ENCODE measurements at places on chromosomes 6 and 20.

DNA sequence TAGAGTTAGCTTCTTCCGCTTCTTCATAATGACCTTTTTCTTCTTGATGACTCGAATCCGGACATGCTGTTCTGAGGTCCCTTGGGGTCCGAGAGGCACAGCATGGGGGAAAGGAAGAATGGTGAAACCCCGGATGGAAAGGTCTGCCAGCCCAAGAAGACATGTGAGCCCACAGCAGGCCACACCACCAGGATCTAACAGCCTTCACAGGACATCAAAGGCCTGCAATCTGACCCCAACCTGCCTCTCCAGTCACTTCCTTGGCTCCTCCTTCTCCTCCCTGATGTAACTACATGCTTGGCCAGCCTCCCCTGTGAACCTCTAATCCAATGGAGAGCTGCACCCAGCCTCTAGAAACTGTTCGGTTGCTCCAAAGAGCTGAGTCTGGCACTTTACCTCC, 1.6 kb downstream of the CPXM1 start:
- DNase-seq, result no peak

DNA sequence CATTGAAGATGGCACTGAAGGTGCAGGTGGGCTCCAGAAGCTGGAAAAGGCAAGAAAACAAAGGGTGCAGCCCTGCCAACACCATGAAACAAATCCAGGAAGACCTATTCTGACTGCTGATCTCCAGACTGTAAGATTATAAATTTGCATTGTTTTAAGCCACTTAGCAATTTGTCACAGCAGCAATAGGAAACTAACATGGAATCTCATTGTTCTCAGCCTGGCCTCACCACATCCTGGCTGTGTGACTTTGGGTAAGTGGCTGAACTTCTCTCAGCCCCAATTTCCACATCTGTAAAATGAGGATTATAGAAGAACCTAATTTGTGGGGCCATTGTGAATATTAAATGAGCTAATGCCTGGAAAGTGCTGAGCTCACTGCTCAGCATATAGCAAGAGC, 160.4 kb upstream of the MAFB start:
- DNase-seq, result no peak

GRCh38 chr6:127192911-127193541, 73.6 kb upstream of the RNF146 start:
- DNase-seq, result no peak

DNA sequence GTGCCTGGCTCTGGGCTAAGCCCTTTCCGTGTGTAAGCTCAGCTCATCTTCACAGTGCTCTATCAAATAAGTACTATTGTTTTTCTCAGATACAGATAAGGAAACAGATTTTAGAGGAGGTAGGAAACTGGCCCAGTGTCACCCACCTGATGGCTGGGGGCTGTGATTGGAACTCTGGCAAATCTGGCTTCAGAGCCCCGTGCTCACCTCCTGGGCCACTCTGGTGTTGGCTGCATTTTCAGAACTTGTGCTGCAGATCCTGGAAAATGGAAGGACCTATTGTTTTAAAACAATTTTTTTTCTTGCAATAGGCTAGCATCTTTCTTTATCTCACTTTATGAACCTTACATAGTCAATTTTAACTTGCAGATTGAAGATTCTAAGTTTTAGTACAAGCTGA, 5.7 kb downstream of the STX16 start:
- DNase-seq, result no peak

DNA sequence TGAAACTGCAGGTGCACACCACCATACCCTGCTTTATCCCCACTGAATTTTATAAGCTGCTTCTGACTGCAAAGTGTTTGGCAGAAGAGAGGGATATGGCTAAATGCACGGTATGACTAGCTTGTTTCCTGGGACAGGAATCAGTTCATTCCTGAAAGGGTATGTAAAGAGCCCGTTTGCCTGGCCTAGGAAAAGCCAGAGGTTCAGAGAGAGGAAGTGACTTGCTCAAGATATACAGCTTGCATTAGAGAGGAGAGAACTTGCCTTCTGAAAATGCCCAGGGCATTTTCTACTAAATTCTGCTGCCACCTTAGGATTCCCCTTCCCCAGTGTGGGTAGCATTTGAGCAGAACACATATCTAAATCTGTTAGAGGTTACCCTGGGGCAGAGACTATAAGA, 683 bp upstream of the GCNT2 start:
- DNase-seq, result no peak

- no peak for DNase-seq
Measured at GRCh38 chr6:18136260-18136659, 13.8 kb upstream of the NHLRC1 start.

- DNase-seq, result no peak
Measured at GRCh38 chr20:61923371-61924166, 142.1 kb downstream of the TAF4 start.

DNA sequence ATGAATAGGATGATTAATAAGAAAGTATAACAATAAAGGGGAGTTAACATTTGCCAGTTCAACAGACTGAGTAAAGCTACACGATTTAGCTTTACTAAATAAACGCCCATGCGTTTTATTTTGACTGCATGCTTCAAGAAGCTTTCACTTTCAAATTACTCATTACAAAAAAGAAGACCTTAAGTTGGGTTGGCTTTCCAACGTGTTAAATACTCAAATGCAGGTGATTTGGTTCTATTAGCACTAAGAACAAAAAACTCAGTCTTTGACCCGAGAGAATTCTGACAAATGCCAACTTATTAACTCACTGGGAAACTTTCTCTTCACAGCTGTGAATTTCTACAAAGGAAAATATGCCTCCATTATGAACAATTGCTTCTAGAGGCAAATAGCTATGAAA, 24.8 kb downstream of the RNF146 start:
- no peak for DNase-seq

Data from activated CD4-positive, alpha-beta T cell treated with anti-CD3 and anti-CD28 coated beads for 4 hours (primary cell).